ENCODE measurements at places on chromosomes 5 and 9. TPM values are rescaled to one million over a fixed set of nuclear protein-coding genes. Genes with fewer than 3 reads are reported as not detected.

AP3B1 gene
- 29.9 TPM for total RNA-seq

PCDHGA5 gene
- not detected for total RNA-seq

SHLD3 gene
- 3.1 TPM for total RNA-seq

CDC20B gene
- not detected for total RNA-seq

GARIN3 gene
- 3.8 TPM for total RNA-seq

SLC36A2 gene
- not detected for total RNA-seq

SPINK13 gene
- not detected for total RNA-seq

PLPPR1 gene
- not detected for total RNA-seq

SH3RF2 gene
- not detected for total RNA-seq
